ENCODE measurements at places on chromosomes 7 and 10.

GRCh38 chr7:40874756-40875155, 740.0 kb downstream of the SUGCT start:
- DNase-seq, result no peak

GRCh38 chr7:134315679-134316538, 821 bp downstream of the SLC35B4 start:
- peak; percentile 52 for DNase-seq

DNA sequence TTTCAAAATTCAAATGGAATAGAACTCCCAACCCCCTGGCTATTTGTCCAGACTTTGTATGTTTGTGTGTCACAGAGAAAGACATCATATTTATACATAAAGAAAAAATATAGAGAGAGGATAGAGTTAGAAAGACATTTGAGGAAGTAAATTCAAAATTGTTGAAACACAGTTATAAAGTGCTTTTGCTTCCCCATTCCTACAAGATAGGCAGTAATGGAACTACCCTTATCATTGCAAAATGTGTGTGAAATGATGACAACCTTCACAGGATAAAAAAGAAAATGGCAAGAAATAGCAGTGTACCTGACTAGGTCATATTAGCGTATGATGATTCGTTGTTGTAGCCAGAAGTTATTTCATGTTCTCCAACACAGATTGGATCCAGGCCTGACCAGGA, 63.1 kb downstream of the FZD1 start:
- no peak for DNase-seq

GRCh38 chr7:40836218-40836617, 701.4 kb downstream of the SUGCT start:
- DNase-seq, result peak; percentile 54

DNA sequence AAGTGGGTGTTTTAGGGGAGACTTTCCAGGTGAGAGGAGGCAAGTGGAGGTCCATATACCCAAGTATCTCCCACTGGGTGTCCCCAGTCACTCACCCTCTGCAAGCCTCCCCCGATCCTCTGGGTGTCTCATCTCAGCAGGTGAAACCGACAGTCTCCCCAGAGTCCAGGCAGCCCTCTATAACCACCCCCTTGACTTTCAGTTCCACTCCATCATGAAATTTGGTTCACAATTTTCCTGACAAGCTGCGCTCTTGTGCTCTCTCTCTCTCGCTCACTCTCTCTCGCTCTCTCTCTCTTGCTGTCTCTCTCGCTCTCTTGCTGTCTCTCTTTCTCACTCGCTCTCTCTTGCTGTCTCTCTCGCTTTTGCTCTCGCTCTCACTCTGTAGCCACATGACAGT, 8.1 kb upstream of the RABGEF1 start:
- no peak for DNase-seq

DNA sequence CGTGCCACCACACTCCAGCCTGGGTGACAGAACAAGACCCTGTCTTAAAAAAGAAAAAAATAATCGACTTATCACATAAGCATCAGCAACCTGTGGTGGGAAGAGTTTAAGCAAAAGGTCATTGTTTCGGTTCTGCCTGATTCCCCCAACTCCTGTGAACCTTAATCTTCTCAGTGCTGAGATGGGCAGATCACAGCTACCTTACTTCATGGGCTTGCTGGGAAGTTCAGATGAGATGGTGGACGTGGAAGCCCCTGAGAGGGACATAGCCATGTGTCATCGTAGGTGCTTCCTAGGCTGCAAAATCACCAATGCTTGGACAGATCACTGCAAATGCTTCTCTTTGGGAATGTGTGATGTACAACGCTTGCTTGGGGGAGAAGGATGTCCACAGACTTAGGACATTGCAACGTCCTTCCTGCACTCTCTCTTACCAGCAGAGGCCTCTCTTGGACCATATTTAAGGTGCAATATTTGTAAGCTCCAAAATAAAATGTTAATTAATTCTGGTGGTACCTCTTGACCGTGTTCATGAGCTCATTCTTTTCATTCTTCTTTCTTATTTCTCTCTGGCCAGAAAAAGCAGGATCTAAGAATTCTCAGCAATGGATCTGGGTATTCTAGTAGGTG, 8.6 kb downstream of the GJD4 start:
- peak; percentile 64 for DNase-seq

DNA sequence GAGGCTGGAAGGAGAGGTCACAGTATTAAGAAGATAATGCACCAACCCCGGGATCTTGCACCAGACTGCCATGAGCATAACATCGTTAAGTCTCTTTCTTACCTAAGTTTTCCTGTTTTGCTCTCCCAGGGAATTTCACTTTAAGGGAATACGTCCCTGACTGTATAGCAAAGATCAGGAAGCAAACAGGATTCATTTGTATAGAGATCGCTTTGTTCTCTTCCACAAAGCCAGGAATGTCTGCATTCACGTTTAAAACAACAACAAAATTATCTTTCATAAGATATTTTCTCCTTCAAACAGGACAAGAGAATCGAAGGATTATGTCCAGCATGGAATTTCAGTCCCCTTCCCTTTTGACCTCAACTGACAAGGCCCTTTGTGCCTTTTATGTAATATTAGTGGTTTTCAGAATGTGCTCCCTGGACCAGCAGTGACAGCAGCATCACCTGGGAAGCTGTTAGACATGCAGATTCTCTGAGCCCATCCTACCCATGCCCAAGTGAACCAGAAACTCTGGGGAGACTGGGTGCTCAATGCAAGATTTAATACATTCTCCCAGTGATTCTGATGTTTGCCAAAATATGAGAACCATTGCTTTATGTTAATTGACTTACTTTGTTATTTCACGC, 286.3 kb downstream of the FGFR2 start:
- no peak for DNase-seq

DNA sequence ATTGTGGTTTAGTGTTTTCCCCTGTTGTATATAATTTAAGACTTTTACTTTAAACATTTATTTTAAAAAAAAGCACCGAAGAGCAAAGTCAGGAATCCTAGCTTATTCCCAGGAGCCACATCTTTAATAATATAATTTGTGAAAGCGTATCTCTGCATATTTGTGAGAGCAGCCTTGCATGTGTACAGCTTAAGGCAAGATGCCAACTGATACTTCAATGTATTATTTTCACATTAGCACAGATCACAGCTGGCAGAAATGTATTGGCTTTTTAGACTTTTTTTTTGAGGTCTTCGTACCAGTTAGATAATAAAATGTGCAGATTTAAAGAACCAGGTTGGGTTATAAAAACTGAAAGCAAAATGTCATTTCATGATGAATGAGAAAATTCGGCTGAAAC, 845.7 kb upstream of the POT1 start:
- no peak for DNase-seq

GRCh38 chr7:147803606-147804005, 787.0 kb upstream of the C7orf33 start:
- DNase-seq, result no peak

- no peak for DNase-seq
Observed at GRCh38 chr10:101644002-101644401, 51.0 kb downstream of the FBXW4 start.

- no peak for DNase-seq
Observed at GRCh38 chr10:71421075-71421434, 24.3 kb downstream of the CDH23 start.
